ENCODE measurements at places on chromosomes 6 and 20. TPM values are rescaled to one million over a fixed set of nuclear protein-coding genes. Genes with fewer than 3 reads are reported as not detected.

Gene TMEM200A
- total RNA-seq, result 22.4 TPM

Gene RAET1G
- 1.1 TPM for total RNA-seq

Gene C6orf15
- total RNA-seq, result not detected

Gene SLC17A9
- 1.3 TPM for total RNA-seq

Gene C20orf141
- not detected for total RNA-seq

Gene PRPH2
- total RNA-seq, result 3.9 TPM

Data from metanephros (tissue), 2 donors.